ENCODE measurements at places on chromosomes 13 and 19. TPM values are rescaled to one million over a fixed set of nuclear protein-coding genes. Genes with fewer than 3 reads are reported as not detected.

The FSD1 gene
- total RNA-seq: 1.7 TPM

- no peak overlapping the region for H3K27ac ChIP-seq
- DNase-seq: no peak
- no peaks in the 10 kb centered on the region for H3K27me3 ChIP-seq
- H3K4me3 ChIP-seq: no peak overlapping the region
- peaks cover 4% of the 10 kb centered on the region for H3K4me1 ChIP-seq
These were observed 108.2 kb downstream of the GNG7 start for GRCh38 chr19:2594319-2594718.

- no peaks in the 10 kb centered on the region for H3K27me3 ChIP-seq
- no peak overlapping the region for H3K4me3 ChIP-seq
- peaks cover 12% of the 10 kb centered on the region for H3K4me1 ChIP-seq
- DNase-seq: no peak
- no peak overlapping the region for H3K27ac ChIP-seq
These were observed 114.8 kb downstream of the KATNAL1 start for GRCh38 chr13:30192320-30193093.

The CEACAM8 gene
- not detected for total RNA-seq

GRCh38 chr13:105971312-105971711, 564.1 kb downstream of the EFNB2 start:
- DNase-seq: no peak
- H3K27ac ChIP-seq: no peak overlapping the region
- no peak overlapping the region for H3K4me3 ChIP-seq
- H3K27me3 ChIP-seq: no peaks in the 10 kb centered on the region
- H3K4me1 ChIP-seq: peaks cover 20% of the 10 kb centered on the region
- H3K36me3 ChIP-seq: no peaks in the 10 kb centered on the region

The LYPD5 gene
- 3.7 TPM for total RNA-seq

The ZNF799 gene
- total RNA-seq: 3.4 TPM

The CGB3 gene
- not detected for total RNA-seq

The MYDGF gene
- 33.4 TPM for total RNA-seq

DNA sequence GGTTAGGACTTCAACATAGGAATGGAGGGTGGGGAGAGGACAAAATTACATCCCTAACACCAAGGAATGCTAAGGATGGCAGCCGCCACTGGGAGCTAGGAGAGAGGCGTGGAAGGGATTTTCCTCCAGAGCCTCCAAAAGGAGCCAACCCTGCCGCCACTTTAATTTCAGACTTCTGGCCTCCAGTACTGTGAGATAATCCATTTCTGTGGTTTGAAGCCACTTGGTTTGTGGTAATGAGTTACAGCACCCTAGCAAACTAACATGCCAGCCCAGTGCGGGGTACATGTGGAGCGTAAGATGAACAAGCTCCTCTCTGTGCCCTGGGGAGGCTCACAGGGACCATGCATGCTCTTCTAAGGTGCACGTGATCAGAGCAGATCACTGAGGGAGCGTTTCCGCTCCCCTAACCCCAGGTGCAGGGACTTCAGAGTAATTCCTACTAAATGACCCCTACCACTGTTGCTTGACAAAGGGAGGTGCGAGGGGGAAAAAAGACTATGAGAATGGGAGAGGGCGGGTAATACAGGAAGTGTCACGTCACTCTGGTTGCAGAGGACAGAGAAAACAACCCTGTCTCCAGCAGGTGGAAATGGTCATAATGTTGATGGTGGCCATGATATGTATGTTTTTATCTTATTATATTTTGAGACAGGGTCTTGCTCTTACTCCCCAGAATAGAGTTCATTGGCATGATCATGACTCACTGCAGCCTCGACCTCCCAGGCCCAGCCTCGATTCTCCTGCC, 12.0 kb downstream of the FPR1 start:
- no peak for DNase-seq
- H3K27me3 ChIP-seq: no peaks in the 10 kb centered on the region
- no peak overlapping the region for H3K4me3 ChIP-seq
- no peaks in the 10 kb centered on the region for H3K4me1 ChIP-seq

- peaks cover 5% of the 10 kb centered on the region for H3K4me1 ChIP-seq
- H3K27ac ChIP-seq: peak overlapping the region; percentile 49
- H3K27me3 ChIP-seq: no peaks in the 10 kb centered on the region
- no peak for DNase-seq
These were observed 89.1 kb downstream of the CAB39L start for GRCh38 chr13:49354719-49355118.

- H3K4me1 ChIP-seq: no peaks in the 10 kb centered on the region
- no peak overlapping the region for H3K4me3 ChIP-seq
- H3K36me3 ChIP-seq: no peaks in the 10 kb centered on the region
These were observed 377.0 kb downstream of the OLFM4 start for GRCh38 chr13:53405616-53406015.

The CLEC11A gene
- total RNA-seq: 25.0 TPM

DNA sequence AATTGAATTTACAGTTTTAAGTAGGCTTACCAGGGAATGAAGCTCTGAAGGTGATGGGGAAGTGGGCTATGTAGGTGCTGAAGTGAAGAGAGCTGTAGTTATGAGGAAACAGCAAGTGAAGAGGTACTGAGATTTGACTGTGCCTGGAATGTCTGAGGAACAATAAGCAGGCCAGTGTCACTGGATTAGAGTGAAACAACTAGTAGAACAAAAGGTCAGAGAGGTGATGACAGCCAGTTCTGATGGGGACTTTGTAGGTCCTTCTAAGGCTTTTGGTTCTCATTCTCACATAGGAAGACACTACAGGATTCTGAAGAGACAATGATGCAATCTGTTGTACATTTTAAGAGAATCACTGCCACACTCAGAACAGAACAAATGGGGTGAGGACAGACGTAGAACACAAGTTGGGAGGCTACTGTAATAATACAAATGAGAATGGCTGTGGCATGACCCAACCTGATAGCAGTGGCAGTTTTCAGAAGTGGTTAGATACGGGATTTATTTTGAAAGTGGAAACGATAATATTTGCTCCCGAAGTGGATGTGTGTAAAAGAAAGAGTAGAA, 130.8 kb downstream of the MYCBP2 start:
- no peaks in the 10 kb centered on the region for H3K36me3 ChIP-seq
- no peaks in the 10 kb centered on the region for H3K27me3 ChIP-seq
- no peak for DNase-seq
- H3K4me1 ChIP-seq: no peaks in the 10 kb centered on the region
- H3K4me3 ChIP-seq: no peak overlapping the region

DNA sequence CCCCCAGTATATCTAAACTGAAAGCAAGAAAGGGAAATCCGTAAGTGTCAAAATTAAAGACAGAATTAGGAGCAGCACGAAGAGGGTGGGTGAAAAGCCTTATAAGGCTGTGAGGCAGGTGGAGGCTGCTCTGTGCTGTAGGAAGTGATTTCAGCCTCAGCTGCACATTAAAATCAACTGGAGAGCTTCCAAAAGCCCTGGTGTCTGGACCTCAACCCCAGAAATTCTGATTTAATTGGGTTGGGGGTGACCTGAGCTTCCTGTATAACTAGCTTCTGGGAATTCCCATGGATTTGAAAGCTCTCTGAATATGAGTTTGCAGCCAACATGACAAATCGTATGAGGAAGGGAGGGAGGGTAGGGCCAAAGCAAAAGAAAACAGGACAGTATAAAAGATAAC, 242.4 kb upstream of the TMTC4 start:
- no peak overlapping the region for H3K4me3 ChIP-seq
- DNase-seq: no peak
- H3K36me3 ChIP-seq: no peaks in the 10 kb centered on the region
- no peak overlapping the region for H3K27ac ChIP-seq

GRCh38 chr13:112057736-112058518, 9.0 kb upstream of the SOX1 start:
- H3K27me3 ChIP-seq: peaks cover 19% of the 10 kb centered on the region
- no peak overlapping the region for H3K4me3 ChIP-seq
- peaks cover 25% of the 10 kb centered on the region for H3K4me1 ChIP-seq
- no peaks in the 10 kb centered on the region for H3K36me3 ChIP-seq
- DNase-seq: no peak
- no peak overlapping the region for H3K27ac ChIP-seq

DNA sequence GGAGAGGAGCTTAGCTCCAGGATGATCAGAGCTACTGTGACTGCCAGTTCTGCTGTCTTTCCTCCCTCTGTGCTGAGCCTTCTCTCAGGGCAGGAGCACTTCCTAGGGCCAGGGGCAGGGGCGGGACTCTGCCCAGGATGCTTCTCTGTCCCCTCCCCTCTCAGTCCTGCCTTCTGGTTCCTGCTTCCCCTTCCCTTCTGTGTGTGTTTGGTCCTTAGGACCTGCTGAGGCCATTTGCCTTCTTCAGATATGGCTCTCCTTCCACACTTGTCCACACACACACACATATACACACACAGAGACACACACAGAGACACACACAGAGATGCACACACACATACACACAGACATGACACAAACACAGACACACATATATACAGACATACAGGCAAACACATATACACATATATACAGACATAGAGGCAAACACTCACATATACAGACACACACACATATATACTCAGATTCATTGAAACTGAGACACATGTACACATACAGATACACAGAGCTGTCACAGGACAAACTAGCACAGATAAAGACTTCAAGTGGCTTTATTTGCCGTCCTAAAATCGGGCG, 22.0 kb upstream of the CD177 start:
- H3K27me3 ChIP-seq: no peaks in the 10 kb centered on the region
- H3K4me1 ChIP-seq: no peaks in the 10 kb centered on the region
- no peak overlapping the region for H3K4me3 ChIP-seq
- no peaks in the 10 kb centered on the region for H3K36me3 ChIP-seq

The IFI30 gene
- total RNA-seq: 43.7 TPM

GRCh38 chr13:73215823-73216222, 157.0 kb downstream of the KLF5 start:
- H3K27ac ChIP-seq: no peak overlapping the region
- DNase-seq: no peak
- H3K4me1 ChIP-seq: no peaks in the 10 kb centered on the region
- H3K4me3 ChIP-seq: no peak overlapping the region

DNA sequence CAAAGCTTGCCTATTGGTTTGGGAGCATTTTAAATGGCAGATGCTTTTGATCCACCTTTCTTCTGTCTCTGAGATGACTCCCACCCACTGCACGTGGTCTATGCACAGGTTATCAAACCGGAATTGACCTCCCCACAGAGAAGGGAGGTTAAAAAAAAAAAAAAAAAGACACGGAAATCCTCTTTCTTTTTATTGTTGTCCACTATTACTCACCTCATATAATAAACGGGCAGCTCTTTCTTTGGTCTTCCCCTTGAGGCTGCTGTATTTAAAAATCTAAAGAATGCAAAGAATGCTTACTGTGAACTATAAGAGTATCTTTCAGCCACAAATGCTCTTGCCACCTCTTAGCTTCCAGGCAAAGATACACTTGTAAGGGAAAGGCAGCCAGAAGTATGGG, 329.7 kb downstream of the NDFIP2 start:
- no peaks in the 10 kb centered on the region for H3K4me1 ChIP-seq
- no peak overlapping the region for H3K27ac ChIP-seq
- no peaks in the 10 kb centered on the region for H3K27me3 ChIP-seq

DNA sequence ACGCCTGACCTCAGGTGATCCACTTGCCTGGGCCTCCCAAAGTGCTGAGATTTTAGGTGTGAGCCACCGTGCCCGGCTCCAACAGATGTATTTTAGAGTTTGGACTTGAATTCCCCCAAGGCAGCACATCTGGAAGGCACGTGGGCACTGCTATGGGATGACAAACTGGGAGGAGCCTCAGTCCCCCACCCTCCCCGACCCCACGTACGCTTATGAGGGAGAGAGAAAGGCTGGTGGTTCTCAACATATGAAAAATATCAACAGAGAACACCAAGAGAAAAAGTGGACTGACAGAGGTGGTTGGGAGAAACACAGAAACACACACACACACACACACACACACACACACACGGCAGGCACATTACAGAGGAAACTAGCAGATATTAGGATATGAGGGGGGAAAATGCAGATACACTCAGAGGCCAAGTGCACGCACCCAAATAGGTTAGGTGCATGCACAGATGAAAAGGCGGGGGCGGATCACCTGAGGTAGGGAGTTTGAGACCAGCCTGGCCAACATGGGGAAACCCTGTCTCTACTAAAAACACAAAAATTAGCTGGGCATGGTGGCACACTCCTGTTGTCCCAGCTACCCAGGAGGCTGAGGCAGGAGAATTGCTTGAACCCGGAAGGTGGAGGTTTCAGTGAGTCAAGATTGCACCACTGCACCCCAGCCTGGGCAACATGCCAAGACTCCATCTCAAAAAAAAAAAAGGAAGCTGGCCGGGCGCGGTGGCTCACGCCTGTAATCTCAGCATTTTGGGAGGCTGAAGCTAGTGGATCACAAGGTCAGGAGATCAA, 3.2 kb downstream of the STX10 start:
- no peak for DNase-seq
- no peaks in the 10 kb centered on the region for H3K27me3 ChIP-seq
- H3K36me3 ChIP-seq: peaks cover 9% of the 10 kb centered on the region
- H3K27ac ChIP-seq: no peak overlapping the region
- H3K4me3 ChIP-seq: no peak overlapping the region

The HSD17B14 gene
- 19.2 TPM for total RNA-seq

DNA sequence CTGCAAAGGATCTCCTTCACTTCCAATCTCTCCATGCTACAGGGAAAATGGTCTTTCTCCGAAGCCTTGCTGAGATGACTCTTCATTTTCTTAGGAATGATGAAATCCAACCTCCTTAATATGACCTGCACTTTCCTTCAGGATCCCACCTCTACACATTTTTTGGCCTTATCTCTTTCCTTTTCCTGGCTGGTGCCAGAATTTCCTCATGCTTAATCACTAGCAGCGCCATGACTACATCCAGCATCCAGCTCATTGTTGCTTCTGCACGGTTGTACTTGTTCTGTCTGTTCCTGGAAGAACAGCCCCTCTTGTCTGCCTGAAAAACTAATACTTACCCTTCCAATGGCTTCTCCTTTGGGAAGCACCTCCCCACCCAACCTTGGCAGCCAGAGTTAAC, 68.4 kb downstream of the TEX26 start:
- no peak for DNase-seq
- no peak overlapping the region for H3K27ac ChIP-seq
- H3K36me3 ChIP-seq: no peaks in the 10 kb centered on the region
- no peak overlapping the region for H3K4me3 ChIP-seq
- H3K27me3 ChIP-seq: no peaks in the 10 kb centered on the region
